Germinal center (tissue), 1 donor: ENCODE measurements at places on chromosomes 5 and 9.
A peak's percentile ranks its signal among the peaks of the same experiment; 100 is the strongest.

GRCh38 chr5:44384816-44385215 lies 4.4 kb downstream of the FGF10 start:
- no peak for DNase-seq

DNA sequence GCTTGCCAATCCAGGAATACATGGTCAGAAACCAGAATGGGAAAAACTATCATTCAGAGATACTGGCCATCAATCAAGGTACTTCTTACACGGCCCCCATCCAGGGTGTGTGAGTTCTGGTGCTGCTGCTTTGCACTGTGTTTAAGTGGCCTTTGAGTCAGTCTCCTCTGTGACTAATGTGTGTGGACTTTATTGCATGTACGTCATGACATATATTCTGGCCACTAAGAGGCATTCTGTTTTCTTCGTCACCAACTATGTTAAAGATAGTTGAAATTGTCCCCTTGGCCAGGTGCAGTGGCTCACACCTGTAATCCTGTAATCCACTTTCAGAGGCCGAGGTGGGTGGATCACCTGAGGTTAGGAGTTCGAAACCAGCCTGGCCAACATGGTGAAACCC lies 8.5 kb downstream of the EXOSC3 start:
- no peak for DNase-seq

GRCh38 chr5:120463991-120464626 lies at the start of gene PRR16:
Gene PRR16 (plus strand): TSS chr5:120464300.
- DNase-seq = peak; percentile 46

DNA sequence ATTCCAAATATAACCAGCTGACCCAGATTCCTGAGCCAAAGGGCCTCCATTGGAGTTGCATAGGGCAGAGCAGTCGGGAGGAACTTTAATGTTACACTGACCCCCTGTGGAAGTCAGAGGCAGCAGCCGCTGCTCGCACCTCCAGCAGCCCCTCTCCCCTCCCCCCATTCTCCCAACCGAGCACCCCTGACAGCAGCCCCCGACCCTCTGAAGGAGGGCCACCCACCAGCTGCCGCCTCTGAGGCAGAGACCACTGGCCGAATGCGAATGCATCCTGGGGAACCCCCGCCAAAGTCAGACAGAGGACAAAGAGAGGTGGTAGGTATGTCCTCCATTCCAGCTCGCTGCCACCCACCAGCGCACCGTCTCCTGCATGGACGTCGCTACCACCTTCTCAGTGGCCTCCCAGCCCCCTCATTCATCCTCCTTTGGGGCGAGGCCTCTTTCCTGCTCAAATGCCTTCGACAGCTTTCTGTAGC lies 231.0 kb downstream of the CDK5RAP2 start:
- DNase-seq = peak; percentile 27

GRCh38 chr5:107519900-107520354 lies 150.8 kb downstream of the EFNA5 start:
- no peak for DNase-seq

- no peak for DNase-seq
Observed at GRCh38 chr5:111197523-111197922, 26.7 kb upstream of the CAMK4 start.

- DNase-seq = no peak
Observed at GRCh38 chr9:97978371-97979130, 4.6 kb upstream of the ANP32B start.

DNA sequence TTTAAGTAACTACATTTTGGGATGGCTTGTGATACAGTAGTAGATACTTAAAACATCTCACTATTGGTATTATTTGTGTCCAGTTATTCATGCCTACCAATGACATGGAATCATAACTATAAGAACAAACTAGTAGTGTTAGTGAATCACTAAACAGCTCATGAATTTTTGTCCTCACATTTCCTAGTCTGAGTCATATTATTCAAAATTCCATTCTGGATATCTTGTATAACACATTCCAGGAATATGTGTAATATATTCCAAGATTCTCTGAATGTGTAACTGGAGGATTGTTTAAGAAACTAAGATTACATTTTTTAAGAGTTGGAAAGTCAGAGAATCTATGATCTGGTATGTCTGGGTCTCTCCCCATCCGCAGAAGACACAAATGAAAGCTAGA lies 565.3 kb upstream of the ZNF608 start:
- DNase-seq = no peak

- no peak for DNase-seq
Observed at GRCh38 chr5:127358740-127359139, 68.1 kb downstream of the MEGF10 start.

- no peak for DNase-seq
Observed at GRCh38 chr9:72743836-72744235, 209.0 kb downstream of the ALDH1A1 start.

DNA sequence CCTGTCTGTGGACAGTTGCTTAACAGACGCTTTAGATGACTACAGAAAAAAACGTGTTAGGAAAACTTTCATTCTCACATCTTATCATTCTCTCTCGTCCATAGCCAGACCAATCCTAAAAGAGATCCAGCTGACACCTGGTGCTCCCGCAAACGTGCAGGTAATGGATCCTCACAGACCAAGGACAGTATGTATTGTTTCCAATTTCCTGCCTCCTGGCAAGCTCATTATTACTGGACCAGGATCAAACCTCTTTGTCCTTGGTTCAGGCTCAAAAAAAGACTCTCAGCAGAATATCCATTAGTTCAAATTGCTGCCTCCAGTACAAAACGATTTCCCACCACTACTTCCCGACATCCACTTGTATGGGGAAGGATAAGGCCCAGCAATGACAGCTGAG lies 62.4 kb downstream of the SERINC5 start:
- DNase-seq = no peak

DNA sequence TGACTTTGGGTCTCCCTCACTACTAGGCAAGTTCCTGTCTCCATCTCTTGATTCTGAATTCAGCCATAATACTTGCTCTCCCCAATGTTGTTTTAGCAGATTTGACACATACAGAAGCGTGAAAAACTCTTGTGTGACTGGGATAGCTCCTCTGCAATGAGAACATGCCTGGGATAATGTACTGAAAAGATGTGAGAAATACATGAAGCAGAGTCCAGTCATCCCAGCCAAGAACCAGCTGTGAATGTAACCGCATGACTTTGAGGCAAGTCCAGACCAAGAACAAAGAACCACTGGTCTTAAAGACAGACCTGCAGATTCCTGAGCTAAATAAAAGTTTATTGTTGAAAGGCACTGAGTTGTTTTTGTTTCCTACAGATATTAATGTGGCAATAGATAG lies 135.0 kb downstream of the NMUR2 start:
- DNase-seq = no peak

DNA sequence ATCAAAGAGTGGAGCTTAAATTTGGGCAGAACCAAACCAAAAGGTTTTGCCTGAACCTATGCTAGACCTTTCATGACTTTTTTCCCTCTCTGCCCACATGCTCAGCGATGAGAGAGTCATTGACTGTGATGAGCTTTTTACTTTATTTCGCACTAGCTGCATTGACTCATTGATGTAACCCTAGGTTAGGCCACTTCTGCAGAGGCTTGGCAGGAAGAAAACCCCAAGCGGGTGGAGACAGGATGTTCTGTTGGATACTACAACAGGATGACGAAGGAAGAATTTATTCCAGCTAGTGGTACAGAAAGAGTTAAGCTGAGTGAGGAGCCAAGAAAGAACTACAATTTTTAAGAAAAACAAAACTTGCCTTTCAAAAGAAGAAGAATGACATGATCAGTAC lies 18.4 kb downstream of the AGXT2 start:
- DNase-seq = no peak

DNA sequence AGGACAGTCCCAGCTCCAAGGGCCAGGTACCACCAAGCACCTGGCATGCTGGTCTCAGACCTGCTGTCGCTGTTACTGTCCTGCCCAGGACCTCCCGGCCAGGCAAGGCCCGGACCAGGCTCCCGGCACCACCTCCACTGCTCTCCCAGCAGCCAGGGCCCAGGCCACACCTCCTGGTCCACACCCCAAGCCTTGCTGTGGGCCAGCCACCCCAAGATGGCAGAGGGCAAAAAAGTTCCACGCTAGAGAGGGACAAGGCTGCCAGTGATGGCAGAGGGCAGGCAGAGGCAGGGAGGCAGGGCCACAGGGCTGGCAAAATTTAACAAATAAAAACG lies 1.1 kb downstream of the DNLZ start:
- no peak for DNase-seq

DNA sequence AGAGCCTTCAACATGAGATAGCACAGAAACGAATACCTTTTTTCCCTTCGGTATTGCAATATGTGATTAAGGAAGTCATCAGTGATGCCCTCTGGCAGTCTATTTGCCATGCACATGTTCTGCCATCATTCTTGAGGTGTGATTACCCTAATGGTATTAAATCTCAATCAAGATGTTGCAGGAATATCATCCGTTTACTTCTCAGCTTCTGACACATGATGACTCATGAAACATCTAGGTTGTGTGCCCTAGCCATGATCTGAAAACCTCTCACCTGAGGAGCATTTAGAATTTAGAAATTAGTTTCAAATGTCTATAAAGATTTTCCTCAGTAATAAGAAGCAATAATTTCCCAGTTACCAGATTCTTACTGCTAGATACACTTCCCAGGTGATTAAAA lies 209.1 kb downstream of the ADGRV1 start:
- no peak for DNase-seq

GRCh38 chr5:169778622-169779596 lies 141.8 kb downstream of the DOCK2 start:
- peak; percentile 61 for DNase-seq

DNA sequence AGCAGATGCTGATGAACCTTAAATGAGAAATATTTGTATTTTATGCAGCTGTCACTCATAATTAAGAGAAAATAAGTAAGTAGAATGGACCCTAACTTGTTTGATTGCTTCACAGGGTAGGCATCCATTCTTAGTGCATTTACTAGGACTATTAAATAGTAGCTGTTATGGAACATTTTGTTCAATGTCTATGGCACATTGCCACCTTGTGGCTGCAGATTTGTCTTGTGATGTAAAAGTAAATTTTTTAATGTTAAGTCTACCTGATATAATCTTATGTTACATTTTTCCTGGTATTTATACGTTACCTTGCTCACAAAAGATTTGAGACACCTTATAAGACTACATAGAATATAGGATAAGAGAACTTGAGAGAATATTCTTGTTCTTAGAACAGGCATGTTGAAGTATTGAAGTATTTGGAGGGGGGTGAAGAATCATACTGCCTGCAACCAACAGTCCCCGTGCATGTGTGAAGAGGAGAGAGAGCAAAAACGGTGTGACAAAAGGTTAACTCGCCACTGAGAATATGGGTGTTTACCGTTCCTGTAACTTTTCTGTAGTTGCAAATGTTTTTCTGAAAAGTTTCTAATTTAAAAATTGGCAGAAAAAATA lies 161.1 kb downstream of the MAST4 start:
- DNase-seq = peak; percentile 9

DNA sequence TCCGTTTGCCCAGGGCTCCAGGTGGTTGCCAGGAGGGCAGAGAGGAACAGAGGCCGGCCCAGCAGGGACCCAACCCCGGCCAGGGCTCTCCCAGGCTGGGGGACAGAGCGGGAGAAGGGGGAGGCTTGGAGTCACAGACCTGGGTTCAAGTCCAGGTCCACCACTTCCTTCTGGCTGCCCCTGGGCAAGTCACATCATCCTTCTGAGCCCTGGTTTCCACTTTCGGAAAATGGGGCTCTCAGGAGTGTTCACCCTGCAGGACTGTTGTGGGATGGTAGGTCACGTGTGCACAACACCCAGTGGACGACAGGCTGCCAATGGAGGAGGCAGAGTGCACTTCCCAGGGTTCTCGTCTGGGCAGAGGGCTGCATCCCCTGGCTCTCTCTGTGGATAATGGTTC lies 245.4 kb downstream of the PBX3 start:
- DNase-seq = no peak

- no peak for DNase-seq
Observed at GRCh38 chr9:105132606-105133005, 111.8 kb upstream of the SLC44A1 start.

DNA sequence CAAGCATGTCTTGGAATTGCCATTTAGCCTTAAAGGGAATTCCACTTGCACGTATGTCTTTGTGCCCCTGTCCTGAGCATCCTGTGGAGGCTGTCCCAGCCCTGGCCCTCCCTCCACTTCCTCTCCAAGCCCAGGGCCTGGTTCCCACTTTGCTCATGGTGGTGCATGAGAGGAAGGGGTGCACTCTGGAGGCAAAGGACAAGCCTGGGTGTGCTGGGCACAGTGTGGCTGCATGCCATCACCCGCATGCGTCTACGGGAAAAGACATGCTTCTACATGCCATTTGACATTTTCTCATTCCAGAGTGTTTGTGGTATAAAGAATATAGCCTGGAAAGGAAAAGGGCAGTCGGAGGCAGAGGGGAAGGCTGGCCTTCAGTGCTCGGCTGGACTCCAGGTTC lies 7.2 kb upstream of the IRX2 start:
- DNase-seq = no peak

DNA sequence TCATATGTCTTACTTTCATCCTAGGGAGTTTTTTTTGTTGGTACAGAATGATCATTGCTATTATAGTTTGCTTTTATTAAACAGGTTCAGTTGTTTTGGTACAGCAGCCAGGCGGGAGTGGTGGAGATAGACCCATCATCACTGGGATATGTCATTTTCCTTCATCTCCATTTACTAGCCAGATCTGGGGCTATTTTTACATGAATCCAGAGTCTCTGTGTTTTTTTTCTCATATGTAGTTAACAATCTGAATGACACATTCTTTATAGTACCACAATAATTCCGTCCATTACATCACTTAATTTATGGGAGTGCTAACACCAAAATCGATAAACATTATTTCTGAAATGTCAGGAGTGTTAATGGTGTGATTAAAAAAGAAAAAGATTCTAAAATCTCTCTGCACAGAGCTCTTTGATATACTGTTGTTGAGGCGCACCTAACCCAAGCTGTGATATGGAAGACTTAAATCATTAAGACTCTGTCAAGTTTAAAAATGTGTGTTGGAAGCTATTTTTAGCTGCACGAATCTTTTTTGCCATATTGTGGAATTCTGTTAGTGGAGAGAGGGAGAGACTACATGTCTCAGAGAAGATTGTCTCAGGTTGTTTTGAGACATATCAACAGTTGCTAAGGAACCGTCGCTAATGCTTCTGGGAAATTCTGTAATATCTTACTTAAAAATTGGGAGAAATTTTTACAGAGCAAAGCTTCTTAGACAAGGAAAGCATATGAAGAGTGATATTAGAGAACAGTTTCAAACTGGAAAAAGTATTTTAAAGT lies 59.6 kb downstream of the RPS23 start:
- DNase-seq = no peak

DNA sequence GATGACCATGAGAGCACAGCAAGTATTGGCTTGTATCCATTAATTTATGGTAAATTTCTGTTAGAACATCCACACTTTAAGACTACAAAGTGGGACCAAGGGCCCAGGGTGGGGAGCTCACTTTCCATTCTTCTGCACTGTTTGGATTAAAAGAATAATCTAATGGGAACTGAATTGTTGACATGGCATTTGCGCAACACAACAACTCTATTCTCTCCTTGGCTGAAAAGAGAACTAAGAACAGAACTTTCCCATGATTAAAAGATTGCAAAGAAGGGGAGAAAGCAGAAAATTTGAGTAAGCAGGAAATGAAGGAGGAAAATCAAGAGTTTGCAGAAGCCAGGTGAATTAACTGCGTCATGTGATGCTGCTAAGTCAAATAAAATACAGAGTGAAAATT lies 143.4 kb downstream of the HINT1 start:
- DNase-seq = no peak

GRCh38 chr5:32722957-32723356 lies 11.8 kb downstream of the NPR3 start:
- no peak for DNase-seq
